ENCODE measurements at places on chromosomes 7 and 10.

DNA sequence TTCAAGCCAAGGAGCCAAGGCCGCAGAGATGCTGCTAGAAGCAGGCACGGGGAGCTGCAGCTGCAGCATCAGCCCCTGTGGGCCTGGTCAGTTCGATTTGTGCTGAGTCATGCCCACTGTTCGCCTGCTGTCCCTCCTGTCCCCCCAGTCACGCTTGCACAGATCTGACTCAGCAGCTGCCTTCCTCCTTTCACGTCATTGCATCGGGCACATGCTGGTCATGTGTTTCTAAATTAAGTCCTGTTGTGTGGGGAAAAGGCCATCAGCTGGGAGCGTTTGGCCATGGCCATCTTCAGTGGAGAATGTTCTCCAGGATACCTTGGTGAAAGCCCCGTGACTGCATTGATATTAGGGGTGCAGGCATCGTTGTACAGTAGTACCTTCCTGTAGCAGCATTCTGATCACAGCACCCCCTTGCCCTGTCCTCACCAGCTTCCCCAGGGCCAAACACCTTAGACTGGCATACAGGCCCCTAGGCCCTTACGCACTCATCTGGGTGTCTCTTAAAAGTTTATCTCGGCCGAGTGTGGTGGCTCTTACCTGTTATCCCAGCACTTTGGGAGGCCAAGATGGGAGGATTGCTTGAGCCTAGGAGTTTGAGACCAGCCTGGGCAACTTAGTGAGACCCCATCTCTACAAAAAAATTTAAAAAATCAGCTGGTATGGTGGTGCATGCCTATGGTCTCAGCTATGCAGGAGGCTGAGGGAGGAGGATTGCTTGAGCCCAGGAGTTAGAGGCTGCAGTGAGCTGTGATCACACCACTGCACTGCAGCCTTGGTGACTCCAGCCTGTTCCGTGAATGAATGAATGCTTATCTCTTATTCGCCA is 23.2 kb downstream of the POR start:
- no peak for DNase-seq

GRCh38 chr10:133161486-133162109 is 1.6 kb downstream of the KNDC1 start:
- no peak for DNase-seq

- no peak for DNase-seq
These were observed 401.4 kb downstream of the TNS3 start for GRCh38 chr7:47180516-47180826.

GRCh38 chr7:138483531-138483930 is 23.5 kb downstream of the TRIM24 start:
- DNase-seq = no peak

DNA sequence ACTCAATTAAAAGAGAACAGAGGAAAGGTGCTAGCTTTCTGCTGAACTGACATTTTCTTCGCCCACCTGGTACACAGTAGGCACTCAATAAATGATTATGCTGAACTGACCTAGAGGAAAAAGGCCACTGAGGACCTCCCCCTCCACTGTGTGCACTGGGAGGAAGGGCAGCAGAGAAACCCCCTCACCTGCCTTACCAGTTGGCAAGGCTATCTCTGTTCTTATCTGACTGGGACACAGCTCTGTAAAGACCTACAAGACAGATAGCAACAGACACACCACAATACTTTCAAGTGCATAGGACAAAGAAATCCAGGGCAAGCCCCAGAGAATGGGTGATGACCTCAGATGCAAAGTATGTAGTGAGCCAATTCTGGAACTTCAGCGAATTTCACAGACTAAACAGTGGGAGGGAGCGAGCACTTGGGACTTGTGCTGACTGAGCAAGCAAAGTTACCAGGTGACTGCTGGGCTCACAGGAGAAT is 30.4 kb downstream of the PDLIM1 start:
- DNase-seq = no peak

DNA sequence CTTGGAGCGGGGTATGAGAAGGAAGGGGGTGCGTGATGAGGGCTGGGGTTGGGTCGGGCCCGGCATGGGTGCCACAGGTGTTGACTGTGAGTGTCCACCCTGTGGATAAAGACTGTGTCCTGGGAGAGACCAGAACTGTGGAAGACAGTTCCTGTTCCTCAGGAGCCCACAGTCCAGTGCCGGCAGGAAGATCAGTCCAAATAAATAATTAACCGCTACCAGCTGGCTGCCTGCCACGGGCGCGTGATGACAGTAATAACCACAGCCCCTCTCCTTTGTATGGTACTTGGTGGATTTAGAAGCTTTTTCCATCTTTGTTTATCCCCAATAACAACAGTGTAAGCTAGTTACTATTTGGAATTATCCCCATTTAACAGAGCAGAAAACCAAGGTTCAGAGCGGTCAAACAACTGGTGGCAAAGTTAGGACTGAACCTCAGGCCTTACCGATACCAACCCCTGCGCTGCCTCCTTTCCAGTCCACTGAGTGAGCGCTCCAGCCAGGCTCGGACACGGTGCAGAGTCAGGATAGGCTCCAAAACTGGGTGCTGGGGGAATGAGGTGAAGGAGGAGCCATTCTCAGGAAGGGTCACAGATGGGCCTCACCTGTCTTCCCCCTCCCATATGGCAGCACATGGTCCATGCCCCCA is 5.1 kb downstream of the ZMIZ1 start:
- DNase-seq = no peak

DNA sequence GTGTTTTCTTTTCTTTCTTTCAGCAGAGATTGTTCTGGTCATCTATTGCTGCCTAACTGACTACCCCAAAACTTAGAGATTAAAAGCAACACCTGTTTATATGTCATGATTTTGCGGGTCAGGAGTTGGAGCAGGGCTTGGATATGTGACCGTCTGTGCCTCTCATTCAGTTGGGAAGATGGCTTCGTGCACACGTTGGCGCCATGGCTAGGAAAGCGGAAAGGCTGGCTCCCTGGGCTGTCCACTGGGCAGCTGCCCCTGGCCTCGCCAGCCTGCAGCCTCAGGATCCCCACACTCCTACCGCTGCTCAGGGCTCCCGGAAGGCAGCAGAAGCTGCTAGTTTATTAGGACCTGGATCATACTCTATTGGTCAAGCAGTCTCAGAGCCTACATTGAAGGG is 638.1 kb upstream of the FOXK1 start:
- DNase-seq = no peak

DNA sequence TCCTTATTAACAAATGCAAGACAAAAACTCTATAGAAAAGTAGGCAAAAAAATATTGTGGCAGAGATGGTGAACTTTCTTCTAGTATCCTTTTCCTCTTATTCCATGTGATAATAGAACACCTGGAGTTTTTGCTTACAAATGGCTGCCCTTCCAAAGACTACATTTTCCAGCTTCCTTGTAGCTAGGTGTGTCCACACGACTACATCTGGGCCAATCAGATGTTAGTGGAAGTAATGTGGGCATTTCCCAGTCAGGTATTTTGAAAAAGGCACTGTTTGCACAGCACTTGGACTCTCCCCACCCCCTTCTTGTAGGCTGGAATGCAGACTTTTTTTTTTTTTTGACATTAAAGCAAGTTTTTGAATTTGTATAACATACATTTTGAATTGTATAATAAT is 105.5 kb upstream of the TBX20 start:
- no peak for DNase-seq

DNA sequence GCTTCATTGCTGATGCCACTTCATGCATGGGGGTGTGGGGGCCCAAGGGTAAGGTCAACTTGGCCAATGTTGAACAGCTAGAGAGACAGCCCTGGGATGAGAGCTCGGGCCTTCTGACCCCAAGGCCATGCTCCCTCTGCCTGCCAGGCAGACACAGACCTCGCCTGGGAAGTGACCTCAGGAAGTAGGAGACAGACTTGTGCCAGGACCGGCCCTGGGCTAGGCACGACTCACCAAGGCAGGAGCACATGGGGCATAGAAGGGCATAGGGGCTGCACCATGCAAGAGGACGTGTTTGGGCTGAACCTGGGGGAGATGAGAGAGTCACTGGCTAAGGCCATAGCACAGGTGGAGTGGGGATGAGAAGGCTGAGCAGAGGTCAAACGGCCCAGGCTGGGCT is 27.1 kb downstream of the ZCCHC24 start:
- DNase-seq = no peak

- DNase-seq = no peak
These were observed 5.9 kb upstream of the CAV1 start for GRCh38 chr7:116518961-116519360.

DNA sequence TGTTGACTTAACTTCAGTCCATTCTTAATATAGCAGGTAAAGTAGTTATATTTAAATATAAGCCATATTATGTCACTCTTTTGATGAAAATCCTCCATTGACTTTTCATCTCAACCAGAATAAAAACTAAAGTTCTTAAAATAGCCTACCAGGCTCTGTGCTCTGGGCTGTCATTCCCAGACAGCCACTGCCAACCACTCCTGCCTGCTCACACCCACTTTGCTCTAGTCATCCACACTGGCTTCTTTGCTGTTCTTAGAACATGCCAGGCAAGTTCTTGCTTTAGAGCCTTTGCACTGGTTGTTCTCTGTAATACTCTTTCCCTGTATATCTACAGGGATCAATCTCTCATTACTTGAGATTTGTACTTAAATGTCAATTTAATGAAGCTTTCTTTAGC is 80.6 kb downstream of the ZEB1 start:
- no peak for DNase-seq
